ENCODE measurements at places on chromosomes 4 and X. TPM values are rescaled to one million over a fixed set of nuclear protein-coding genes. Genes with fewer than 3 reads are reported as not detected.

GRCh38 chr4:162498168-162498567, 334.4 kb upstream of the FSTL5 start:
- DNase-seq = no peak

DNA sequence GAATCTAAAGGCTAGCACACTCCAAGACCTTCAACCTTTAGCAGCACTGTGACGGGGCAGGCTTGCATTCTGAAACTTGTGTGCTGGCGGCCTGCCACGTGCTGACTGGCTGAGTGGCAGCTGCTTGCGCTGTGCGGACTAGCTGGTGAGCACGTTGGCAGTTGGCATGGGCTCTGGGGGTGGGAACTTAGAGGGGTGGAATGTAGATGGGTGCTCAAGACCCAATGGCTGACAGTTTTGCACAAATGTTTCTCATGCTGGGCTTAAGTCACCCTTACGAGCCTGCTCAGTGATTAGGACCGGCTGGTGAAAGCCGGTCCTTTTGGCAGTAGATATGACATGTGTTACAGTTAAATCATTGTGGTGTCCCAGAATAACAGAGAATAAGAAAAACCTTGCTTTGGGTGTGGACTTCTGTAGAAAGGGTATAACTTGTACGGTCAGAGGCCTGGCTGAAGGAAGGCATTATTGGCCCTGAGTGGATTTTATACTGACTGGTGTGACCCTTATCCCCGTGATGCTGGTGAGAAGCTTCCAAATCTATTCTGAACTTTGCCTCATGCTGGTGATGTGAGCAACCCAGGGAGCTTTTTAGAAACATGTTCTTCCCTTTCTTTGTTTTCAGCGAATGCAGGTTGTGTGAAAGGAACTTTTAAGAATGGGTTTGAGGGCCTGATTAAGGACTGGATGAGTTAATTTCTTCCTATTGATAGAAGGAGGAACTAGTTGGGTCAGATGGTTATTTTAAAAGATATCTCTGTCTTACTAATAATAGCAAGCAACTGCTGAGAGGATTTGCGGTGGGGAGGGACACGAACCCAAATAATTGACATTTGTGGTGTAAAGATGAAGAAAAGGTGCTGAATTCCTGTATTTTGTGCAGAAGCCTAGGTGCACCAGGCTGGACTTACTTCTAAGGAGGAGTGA, 107.4 kb upstream of the SLC4A4 start:
- no peak for DNase-seq

GRCh38 chr4:49044270-49044669, 58.2 kb downstream of the CWH43 start:
- no peak for DNase-seq

TMEM150C gene
- 1.3 TPM for polyA plus RNA-seq

ALB gene
- not detected for polyA plus RNA-seq

KLB gene
- not detected for polyA plus RNA-seq

RAB41 gene
- polyA plus RNA-seq = not detected

UGT2B15 gene
- polyA plus RNA-seq = not detected

Data from SK-N-SH (cell line).